Left cardiac atrium (tissue), 4 donors: ENCODE measurements at places on chromosomes 16 and 17. TPM values are rescaled to one million over a fixed set of nuclear protein-coding genes. Genes with fewer than 3 reads are reported as not detected.

DNA sequence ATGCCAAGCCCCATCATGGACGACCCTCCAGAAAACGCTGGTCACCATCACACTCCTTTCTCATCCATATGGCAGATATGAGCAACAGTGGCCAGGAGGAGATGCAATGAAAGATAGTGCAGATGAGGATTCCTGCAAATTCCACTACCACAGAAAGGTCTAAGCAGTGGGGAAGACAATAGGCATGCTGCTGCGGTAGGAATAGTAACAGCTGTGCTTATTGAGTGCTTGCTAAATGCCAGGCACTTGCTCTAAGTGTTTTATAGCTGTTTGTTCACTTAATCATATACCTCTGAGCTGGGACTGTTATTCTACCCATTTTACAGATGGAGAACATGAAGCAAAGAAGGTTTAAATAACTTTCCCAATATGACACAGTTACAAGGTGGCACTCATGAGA, 46.6 kb upstream of the AKAP1 start:
- DNase-seq = no peak

- peak; percentile 12 for DNase-seq
These were observed 6.2 kb upstream of the TMEM92 start for GRCh38 chr17:50268026-50268425.

- DNase-seq = no peak
These were observed 592 bp downstream of the ALDOA start for GRCh38 chr16:30065943-30066760.

- DNase-seq = no peak
These were observed 32.4 kb upstream of the NOL11 start for GRCh38 chr17:67685351-67685750.

- DNase-seq = peak; percentile 16
These were observed at the start of gene UTS2R for GRCh38 chr17:82371333-82372248. UTS2R (plus strand) TSS chr17:82371765; CDS start chr17:82374325, 2,560 bp downstream.

DNA sequence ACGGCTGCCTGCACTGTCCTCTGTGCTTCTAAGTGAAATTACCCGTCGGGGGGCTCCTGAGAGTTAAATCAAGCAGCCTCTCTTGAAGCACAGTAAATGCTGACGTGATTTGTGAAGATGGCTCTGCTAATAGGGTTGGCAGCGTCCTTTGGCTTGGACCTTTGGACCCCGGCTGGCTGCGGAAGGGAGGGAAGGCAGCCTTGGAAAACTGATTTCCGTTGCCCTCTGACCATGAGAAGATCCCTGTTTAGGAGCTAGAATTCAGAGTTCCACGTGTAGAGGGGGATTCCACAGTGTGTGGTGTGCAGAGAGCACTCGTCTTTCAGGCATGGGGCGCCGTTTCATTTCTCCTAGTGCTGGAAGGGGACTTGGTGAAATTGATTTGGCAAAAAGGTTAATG, 640.8 kb downstream of the WWOX start:
- no peak for DNase-seq

- no peak for DNase-seq
These were observed 3.3 kb upstream of the MBTPS1 start for GRCh38 chr16:84120023-84120422.

GRCh38 chr17:48307255-48307654, 122.8 kb downstream of the SKAP1 start:
- DNase-seq = no peak

DNA sequence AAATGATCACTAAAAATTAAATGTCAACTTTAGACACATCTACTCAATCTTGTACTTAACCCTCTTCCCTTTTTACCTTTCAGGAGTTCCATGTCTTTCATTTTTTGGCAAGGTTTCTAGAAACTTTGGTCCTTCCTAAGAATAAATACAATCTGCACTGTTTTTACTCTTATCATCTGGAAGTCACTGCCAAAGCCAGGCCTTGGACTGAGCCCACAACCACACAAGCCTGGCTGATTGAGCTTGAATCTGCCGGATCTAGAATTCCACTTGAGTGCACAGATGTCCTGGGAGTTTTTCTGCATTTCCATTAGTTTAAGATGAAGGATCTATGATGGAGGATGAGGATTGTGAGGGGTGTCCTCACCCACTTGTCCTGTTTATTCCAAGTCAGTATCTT, 126.1 kb downstream of the VPS53 start:
- DNase-seq = no peak

GRCh38 chr16:10556236-10556635, 24.2 kb downstream of the EMP2 start:
- no peak for DNase-seq

GRCh38 chr17:77916703-77917481, 41.6 kb upstream of the TNRC6C start:
- DNase-seq = no peak

DNA sequence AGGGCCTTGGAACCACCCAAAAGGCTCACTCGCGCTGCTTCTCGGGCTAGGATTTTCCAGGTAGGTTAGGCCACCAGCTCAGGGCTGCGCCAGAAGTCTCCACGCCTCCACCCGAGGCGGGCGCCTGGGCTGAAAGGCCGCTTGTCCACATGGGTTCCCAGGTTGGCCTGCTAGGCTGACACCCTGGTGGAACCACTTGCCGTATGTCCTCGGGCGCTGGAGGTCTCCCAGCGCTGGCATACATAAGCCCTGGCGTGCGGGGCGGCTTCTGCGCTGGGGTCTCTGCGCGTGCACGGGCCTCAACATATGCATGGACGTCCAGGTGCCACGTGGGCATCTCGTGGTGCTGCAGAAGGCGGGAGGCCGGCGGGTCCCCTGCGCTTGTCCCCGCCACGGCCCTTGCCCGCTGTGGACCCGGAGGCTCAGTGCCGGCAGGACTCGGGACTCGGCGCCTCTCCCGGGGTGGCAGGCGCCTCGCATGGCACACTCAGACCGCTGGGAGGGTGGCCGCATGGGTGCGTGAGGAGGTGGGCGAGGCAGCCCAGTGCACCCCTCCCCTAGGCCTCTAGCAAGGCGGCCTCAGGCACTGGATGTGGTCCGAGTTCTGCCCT, 47.2 kb upstream of the ZNF629 start:
- DNase-seq = no peak

DNA sequence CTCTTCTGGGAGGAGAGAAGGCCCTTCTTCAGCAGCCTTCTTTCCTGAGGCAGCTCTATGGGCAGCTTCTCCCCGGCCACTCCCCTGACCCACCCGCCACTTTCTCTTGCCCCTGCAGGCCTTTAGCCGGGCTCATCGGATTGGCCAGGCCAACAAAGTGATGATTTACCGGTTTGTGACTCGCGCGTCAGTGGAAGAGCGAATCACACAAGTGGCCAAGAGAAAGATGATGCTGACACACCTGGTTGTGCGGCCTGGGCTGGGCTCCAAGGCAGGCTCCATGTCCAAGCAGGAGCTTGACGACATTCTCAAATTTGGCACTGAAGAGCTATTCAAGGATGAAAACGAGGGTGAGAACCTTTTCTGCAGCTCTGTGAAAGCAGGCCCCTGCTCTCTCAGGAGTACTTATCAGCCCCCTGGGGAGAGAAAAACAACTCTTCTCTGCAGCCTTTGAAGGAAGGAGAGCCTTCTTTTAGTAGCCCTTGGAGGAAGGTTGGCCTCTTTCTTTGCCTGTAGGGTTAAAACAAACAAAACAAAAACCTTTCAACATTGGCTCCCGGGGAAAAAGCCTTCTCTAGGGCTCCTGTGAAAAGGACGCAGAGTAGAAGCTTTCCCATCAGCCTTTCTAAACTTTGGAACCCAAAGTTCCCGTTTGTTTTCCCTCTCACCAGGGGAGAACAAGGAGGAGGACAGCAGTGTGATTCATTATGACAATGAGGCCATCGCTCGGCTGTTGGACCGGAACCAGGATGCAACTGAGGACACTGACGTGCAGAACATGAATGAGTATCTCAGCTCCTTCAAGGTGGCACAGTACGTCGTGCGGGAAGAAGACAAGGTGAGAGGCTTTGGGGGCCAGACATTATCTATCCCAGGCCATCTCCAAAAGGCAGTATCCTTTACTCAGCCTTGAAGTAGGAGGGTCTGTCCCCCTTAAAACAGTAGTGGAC, 12.7 kb downstream of the RNF227 start:
- no peak for DNase-seq

DNA sequence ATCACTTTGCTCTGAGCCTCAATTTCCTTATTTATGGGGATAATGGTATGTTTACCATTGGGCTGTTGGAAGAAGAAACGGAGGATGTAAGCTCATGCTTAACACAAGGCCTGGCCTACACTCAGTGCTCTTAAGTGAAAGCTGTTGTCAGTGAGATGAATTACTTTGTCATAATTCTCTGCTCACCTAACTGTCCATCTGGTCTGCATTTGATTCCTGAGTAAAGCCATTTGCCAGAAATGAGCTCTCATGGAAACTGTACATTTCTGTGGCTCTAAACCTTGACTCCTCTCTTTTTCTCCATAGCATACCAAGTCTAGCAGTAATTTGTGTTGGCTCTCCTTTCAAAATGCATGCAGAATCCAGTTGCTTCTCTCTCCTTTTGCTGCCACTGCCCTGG, 445.7 kb downstream of the UTP18 start:
- DNase-seq = no peak

GRCh38 chr17:81129711-81130367, 35.5 kb upstream of the PVALEF start:
- no peak for DNase-seq

GRCh38 chr17:21283482-21284318, 811 bp upstream of the MAP2K3 start:
- DNase-seq = peak; percentile 57

DNA sequence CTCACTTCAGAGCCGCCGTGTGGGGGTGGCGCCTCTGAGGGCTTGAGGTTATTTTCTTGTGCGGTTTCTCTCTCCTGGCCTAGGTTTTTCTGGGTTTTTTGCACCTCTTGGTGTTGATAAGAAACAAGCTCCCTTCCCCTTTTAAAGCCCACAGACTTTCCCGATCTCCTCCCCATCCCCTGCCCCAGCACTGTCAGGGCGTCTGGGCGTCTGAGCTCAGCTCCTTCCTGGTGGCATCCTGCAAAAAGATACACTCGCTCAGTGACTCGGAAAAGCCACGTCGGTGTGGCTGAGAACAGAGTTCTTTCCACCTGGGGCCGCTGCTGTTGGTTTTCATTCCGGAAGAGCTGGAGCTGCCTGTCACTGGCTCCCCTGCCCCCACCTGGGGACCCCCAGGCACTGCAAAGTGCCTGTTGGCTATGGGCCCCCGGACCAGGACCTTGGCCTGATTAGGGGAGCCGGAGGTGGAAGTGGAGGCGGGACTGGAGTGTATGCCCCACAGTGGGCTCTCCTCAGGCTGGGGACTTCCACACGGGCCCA, 14.5 kb downstream of the BAIAP2 start:
- DNase-seq = no peak

- DNase-seq = no peak
These were observed 19.6 kb downstream of the OR1D5 start for GRCh38 chr17:3043737-3044365.

GRCh38 chr17:74289688-74290087, 15.7 kb downstream of the DNAI2 start:
- DNase-seq = no peak

- no peak for DNase-seq
These were observed 12.3 kb upstream of the SPN start for GRCh38 chr16:29650771-29651170.

DNA sequence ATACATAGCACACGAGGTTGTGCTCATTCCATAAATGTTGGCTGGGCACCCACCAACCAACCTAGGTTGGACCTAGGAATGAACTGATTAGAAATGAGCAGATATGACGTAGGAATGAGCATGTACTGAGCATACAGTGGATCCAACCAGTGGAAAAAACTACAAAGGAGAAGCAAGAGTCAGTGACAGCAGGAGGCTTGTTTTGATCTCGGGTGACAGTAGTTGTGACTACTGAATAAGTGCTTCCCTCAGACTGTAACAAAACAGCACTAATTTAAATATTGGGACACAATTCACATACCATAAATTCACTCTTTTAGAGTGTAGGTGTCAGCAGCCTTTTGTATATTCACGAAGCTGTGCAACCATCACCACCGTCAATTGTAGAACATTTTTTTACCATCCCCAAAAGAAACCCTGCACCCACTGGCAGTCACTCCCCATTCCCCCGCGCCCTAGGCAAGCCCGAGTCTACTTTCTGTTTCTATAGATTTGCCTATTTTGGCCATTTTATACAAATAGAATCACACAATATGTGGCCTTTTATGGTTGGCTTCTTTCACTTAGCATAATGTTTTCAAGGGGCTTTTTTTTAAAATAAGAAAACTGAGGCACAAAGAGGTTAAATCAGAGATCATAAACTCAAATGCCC, 7.0 kb downstream of the VAC14 start:
- DNase-seq = no peak

GRCh38 chr17:45405250-45406086, 27.2 kb downstream of the ARHGAP27 start:
- no peak for DNase-seq

DNA sequence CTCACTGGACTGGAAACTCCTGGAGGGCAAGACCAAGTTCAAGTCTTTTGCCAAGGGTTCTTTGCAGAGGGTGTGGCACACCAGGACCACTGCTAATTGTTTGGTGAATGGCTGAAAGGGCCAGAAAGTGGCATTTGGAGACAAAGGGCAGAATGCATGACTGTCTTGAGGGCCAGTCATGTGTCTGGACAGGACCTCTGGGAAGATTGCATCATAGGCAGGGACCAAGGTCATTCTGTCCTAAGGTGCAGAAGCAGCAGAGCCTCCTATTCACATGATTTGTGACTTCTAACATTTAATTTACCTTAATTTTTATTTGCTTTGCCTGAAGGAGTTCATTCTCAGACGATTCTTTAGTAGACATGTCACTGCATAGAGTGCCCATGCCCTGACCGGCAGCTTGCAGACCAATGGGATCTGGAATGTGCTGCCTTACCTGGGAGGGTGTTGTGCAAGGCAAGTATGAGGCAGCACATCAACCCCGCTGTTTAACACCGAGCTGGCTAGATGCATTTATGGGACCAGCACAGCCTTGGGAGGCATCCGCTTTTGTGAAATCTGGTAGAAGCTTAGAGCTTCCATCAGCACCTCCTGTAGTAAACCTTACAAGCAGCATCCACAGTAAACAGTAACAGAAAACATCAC, 62.3 kb upstream of the MAF start:
- DNase-seq = no peak

DNA sequence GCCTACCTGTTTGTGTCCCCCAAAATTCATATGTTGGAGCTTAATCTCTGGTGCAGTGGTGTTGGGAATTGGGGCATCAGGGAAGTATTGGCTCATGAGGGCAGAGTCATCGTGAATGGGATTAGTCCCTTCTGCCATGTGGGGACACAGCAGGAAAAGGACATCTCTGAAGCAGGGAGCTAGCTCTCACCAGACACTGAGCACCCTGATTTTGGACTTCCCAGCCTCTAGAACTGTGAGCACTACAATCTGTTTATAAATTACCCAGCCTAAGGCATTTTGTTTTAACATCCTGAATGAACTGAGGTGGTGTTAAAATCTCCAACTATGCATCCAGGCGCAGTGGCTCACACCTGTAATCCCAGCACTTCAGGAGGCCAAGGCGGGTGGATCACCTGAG, 206.0 kb downstream of the SEC14L1 start:
- DNase-seq = no peak

- DNase-seq = peak; percentile 74
These were observed 32.8 kb upstream of the NUDT16L1 start for GRCh38 chr16:4660454-4661007.

The MYL4 gene
- total RNA-seq = 4,221 TPM

The SMIM36 gene
- total RNA-seq = not detected

The PRRT2 gene
- total RNA-seq = 2.2 TPM

The C16orf92 gene
- not detected for total RNA-seq

The TVP23A gene
- total RNA-seq = 1.3 TPM

The CIITA gene
- total RNA-seq = 9.9 TPM

The TSC2 gene
- total RNA-seq = 73.4 TPM

The RAC3 gene
- total RNA-seq = 3.8 TPM

The CSH1 gene
- not detected for total RNA-seq

The ZNF385C gene
- 0.27 TPM for total RNA-seq

The ZPBP2 gene
- total RNA-seq = not detected

The STH gene
- total RNA-seq = not detected

The ZDHHC1 gene
- 6.8 TPM for total RNA-seq
